ENCODE measurements at places on chromosomes 6 and 20.
A peak's percentile ranks its signal among the peaks of the same experiment; 100 is the strongest.

DNA sequence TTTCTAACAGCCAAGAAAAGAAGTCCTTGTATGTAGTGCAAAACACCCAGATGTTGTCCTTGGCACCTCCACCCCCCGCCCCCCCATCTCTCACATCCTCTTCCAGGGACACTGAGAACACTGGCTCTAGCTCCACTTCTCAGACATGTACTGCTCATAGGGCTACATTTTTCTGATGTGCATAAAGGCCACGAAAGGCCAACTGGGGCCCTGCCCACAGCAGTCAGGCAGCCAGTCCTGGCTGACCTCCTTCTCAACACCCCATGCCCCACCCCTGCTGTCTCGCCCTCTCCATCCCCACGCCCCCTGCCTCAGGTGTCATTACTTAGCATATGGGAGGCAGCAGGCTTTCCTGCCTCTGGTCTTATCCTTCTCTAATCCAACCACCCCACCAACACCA, 11.3 kb downstream of the GABRR1 start:
- DNase-seq = no peak

- DNase-seq = no peak
Measured at GRCh38 chr20:50001784-50002311, 19.1 kb downstream of the SNAI1 start.

DNA sequence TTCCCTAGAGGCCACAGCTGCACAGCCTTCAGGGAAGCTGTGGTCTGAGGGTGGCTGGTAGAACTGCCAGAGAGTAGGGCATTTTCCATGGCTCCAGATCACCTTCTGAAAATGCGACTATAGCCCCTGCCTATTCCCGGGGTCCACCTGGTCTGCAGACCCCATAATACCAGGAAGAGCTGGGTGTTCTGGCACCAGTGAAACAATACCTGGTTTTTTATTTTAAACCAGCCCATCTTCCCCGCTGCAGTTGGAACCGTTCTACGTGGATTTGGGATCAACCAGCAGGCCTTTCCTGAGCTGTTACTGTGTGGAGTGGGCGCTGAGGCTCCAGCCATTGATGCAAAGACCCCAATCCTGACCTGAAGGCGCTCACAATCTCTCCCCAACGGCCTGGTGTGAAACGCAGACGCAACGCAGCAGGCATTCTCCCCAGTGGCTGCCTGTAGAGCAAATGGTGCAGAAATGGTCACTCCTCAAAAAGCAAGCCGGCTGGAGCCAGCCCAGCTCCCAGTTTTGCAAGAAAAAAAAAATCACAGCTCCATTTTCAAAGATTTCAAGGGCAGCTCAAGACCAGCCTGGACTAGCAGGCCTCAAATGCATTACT, 11.3 kb downstream of the NPEPL1 start:
- no peak for DNase-seq

DNA sequence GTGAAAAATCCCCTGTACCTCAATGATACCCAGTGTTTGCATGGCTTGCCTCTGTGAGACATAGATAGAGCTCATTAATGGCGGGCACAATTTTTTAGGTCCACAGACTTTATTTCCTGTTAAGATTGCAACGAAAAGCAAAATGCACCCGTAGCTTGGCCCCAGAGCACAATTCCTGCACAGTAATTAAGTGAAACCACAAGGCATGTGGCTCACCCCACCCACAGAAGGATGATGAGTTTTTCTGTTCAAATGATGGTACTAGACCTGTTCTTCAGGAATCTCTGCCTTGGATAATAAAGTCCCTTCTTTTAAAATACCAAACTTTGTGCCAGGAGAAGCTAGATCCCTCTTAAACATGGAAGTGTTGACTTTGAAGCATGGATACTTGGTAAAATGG, 738.1 kb downstream of the QKI start:
- DNase-seq = no peak

DNA sequence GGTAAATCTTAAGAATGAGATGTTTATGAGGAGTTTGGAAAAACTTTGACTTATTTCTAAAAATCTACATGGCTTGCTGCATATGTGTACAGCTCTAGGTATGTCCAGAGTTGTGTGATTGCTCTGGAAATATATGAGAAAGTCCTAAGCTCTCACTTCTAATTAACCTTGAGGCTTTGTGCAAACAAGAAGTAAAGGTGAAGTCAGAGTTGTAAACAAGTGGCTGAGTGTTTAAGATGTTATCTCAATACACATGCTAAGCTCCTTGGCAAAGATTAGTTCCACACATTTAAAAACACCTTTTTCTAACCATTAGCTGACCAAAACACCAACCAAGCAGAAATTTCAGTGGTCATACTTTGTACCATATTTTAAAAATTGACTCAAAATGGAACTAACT, 684.2 kb downstream of the HTR1B start:
- no peak for DNase-seq

GRCh38 chr6:5241252-5241651, 19.5 kb downstream of the LYRM4 start:
- no peak for DNase-seq

DNA sequence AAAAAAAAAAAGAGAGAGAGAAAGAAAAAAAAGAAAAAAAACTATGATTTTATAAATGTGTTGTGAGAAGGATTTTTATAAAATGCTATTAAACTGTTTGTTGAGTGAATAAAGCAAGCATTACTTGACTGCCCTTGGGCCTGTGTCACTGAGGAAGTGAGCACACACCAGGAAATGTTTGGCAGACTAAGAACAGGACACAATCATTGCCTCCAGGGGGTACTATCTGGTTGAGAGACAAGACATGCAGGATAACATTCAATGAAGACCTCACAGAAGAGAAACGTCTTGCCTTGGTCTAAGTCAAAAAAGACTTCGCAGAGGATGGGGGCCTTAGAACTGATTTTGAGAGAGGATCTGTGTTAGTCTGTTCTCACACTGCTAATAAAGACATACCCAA, 40.6 kb downstream of the MTFR2 start:
- no peak for DNase-seq

DNA sequence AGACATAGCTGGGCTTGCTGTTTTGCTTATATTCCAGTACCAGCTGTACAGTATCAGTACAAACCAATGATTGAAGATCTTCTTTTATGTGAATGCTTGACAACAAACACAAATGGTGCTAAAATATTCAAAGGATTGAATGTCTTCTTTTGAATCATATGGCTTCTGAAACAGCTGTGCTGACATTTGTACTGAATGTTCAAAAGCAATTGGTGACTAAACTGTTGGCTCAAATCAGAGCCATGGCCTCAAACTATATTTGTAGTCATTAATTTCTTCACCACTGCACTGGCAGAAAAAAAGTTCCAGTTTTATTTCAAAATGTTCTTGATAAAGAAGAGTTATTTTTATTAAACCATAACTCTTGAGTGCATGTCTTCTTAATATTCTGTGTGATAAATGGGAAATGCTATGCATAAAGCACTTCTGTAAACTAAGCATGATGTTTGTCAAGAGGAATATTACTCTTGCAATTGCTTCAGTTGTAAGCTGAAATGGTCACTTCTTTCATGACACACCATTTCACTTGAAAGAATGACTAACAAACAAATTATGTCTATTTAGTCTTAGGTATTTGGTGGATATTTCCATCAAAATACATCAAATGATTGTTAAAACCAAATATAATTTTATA, 45.9 kb upstream of the CENPW start:
- no peak for DNase-seq

DNA sequence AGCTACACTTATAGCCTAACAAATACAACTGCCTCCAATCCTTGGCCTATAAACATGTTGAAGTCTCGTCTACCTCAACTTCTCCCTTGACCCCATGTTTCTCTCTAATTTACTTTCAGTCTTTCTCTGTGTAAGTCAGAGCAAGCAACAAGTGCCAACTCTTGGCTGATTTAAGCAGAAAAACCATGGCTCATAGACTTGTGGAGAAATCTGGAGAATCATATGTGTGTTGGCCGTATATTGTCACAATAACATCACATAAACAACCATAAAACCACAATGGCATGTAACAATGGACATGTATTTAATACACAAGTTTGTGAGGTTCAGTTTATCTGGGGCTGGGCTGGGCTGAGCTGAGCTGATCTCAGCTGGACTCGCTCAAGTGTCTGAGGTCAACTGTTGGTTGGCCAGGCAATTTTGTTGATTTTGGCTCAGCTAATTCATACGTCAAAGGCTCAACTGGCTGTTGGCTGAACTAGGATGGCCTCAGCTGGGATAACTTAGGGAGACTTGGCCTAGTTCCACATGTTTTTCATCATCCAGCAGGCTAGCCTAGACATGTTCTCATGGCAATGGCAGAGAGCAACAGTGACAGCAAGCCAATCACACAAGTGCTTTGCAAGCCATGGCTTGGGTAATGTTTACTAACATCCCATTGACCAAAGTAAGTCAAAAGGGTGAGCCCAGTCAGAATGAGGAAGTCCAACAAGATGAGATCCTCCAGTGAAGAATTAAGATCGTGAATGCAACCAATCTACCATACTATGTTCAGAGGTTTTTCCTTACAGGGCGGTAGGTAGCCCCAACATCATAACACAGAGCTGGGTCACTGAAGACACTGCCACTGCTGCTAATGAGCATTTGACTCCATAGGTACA, 12.9 kb upstream of the TBC1D22B start:
- DNase-seq = peak; percentile 92

DNA sequence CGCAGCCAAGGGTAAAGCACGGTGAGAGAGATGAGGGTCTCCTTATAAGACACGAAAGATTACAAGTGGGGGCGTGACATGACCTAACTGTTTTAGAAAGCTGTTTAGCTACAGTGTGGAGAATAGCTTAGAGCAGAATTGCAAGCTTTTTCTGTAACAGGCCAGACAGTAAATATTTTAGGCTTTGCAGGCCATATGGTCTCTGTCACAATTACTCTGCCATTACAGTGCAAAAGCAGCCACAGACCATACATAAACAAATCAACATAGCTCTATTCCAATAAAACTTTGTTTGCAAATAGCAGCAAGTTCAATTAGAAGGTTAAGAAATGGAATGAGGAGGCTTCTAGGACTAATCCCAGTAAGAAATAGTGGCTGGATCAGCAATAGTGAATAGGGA, 16.8 kb downstream of the PGM3 start:
- no peak for DNase-seq

GRCh38 chr20:51930775-51931174, 128.5 kb upstream of the SALL4 start:
- DNase-seq = no peak

DNA sequence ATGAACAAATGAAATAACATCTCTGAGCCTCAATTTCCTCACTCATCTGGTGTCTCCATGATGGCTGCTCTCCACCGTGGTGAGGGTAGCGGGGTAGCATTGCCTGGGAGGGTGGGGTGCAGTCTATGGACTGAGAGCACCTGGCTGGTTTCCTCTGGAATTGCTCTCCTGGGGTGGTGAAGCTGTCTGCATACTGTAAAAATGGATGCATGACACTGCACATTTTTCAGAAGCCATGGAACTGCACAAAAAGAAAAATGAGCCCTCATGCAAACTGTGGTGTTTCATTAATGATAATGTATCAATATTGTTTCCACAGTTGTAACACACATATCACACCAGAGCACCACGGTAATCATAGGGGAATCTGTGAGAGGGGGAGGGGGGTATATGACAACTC, 12.1 kb upstream of the ITPR3 start:
- DNase-seq = no peak

DNA sequence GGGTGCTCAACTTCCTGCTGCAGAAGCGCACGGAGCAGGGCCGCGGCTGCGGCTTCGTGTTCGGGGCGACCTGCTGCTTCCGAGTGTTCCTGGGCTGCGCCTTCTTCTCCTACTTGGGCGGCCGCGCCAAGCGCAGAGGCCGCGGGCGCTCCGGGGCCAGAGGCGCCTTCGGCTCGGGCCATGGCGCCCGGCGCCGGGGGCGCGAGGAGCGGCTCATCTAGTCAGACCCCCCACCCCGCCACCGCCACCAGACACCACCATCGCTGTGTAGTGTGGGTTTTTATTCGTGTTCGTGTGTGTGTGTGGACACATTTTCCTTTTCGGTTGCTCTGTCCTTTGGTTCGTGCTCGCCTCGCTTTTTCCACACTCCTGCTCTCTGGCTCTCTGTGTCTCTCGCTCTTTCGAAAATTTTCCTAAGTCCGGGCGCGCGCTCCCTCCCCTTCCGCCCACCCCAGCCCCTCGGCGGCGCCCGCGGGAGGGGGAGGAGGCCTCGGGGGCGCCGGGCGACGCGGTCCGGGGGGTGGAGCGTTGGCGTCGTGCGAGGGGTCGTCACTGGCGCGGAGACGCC, 38.1 kb downstream of the GNAS start:
- DNase-seq = peak; percentile 46

DNA sequence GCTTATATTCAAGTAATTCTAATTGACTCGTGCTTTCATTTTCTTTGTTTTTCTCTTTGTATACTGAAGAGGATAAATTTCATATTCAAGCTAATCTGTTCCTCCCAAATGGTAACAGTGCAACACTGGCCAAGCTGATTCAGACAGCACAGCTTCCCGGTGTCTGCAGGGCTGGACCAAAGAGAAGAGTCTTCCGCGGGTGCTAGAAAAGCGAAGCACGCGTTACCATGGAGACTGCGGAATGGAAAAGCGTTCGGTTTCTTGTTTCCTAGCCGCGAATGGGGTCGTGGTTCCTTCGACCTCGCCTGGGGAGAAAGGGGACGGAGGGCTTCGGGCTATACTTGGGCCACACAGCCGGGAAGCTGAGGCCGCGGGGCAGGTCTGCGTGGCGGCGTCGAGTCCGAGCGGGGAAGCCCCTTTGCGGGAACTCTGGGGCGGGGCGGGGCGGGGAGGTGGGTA, 6.2 kb upstream of the ZNF311 start:
- peak; percentile 81 for DNase-seq

DNA sequence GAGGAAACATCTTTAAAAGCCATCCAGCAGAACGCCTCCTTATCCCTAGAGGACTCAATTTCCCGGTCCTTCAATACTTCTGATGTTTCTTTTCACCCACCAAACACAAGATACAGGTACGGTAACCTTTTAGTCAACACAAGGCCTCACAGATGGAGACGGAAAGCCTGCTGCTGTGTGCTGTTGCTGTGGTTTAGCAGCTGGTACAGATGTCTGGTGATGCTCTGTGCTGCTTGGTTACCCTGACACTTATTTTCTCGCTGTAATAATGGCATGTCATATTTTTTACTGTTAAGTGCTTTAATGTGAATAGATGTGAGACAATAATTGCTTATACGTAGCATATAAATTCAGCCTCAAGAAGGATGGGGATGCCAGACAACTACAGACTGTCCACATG, 25.3 kb downstream of the GMDS start:
- DNase-seq = no peak

DNA sequence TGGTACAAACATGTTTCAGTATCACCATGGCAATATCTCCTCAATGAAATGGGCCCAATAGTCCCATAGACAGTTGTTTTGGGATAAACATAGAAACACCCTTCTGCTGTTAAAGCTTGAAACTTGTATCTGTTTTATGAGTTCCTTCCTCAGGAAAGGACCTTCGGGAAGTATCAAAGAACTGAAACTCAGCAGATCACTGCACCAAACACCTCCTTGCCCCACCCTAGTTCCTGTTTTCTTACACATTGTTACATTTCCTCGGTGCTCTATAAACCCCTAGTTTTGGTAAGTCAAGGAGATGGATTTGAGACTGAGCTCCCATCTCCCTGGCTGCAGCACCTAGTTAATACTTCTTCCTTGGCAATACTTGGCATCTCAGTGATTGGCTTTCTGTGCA, 73.8 kb upstream of the ECI2 start:
- DNase-seq = no peak

- no peak for DNase-seq
Measured at GRCh38 chr6:42294759-42295158, 77.1 kb upstream of the MRPS10 start.

- no peak for DNase-seq
Measured at GRCh38 chr6:156029286-156029985, 573.8 kb upstream of the NOX3 start.
